ENCODE measurements at places on chromosomes 4 and X.

DNA sequence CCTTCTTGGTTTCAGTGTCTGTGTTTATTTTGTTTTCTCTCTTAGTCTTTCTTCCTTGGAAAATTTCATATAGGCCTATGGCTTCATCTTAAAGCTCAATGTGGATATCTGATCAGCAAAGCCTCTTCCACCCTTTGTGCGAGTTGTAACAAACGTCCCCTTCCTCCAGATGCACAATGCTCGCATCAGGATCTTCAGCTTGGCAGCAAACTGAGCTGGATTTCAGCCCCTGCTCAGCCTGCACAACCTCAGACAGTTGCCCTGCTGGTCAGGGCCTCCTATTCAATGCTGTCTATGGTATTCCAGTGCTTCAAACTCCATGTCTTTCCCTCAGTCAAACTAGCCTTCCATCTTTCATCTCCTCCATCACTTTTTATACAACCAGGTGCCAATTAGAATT, 309.4 kb downstream of the ARHGAP24 start:
- no peak for DNase-seq

DNA sequence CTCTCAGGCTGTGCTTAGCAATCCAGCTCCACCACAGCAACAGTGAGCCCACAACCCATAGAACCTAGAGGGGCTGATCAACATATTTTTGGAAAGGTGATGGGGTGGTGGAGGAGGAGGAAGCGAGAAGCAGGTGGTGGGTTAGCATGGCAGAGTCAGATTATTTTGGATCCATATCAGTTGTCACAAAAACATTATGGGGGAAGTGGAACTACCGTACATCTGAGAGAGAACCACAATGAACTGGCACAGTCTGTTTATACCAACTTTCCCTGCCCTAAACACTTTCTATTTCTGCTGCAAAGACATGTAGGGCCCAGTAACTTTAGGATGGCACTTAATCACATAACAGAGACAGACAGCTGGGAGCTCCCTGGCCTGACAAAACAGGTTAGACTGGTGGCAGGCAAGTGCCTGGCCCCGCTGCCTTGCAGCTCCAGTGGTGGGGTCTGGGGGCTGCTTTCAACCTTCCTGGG, 4.3 kb downstream of the SLC9A7 start:
- no peak for DNase-seq

DNA sequence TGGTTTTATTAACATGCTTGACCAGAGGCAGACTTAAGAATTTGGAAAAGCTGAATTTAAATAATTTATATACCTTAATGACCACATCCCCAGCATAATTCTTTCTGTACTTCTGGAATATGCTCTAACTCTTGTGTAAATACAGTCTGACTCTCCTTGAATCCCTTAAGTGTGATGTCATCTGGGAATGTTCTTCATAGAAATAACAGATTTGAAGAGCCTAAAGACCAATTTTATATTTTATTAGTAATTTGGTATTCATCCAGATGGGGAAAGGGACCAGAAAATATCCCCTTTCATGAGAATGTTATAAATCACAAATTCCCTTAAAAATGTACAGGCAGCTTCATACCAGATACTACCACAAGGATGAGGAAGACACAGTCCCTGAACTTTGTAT, 58.3 kb downstream of the KCNIP4 start:
- no peak for DNase-seq

- no peak for DNase-seq
These were observed 28.1 kb downstream of the LGI2 start for GRCh38 chr4:25002681-25003080.

DNA sequence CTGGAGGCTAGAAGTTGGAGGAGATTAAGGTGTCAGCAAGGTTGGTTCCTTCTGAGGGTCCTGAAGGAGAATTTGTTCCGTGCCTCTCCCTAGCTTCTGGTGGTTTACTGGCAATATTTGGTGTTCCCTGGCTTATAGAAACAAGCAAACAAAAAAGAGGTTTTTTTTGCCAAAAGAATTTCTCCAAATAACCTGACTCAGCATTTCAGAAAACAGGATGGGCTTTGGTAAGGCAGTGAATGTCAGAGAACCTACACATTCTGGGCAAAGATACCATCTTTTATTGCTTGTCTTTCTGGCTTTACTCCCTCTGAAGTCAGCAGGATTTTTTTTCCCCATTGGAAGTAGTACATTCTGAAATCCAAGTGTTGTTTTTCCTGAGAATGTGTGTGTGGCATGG, 93.3 kb upstream of the TBC1D9 start:
- DNase-seq = no peak

- no peak for DNase-seq
These were observed 1.1 kb upstream of the SLC10A7 start for GRCh38 chr4:146522869-146523205.

GRCh38 chr4:105550641-105551040, 1.8 kb upstream of the ARHGEF38 start:
- no peak for DNase-seq

DNA sequence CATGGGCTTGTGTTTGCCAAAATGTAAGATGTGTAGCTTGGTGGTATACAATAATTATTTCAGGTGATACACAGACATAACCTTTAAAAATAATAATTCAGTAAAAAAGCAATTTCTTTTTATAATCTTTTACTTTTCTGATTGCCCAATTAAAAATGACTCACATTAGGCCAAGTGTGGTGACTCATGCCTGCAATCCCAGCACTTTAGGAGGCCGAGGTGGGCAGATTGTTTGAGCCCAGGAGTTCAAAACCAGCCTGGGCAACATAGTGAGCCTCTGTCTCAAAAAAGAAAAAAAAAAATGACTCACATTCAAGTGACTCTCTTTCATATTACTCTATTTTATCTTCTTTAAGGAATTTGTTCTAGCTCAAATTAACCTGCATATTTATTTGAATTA, 449.4 kb upstream of the HTR2C start:
- no peak for DNase-seq

GRCh38 chr4:79087071-79087470, 147.8 kb upstream of the PAQR3 start:
- no peak for DNase-seq

- DNase-seq = no peak
These were observed 23.4 kb upstream of the KIAA1210 start for GRCh38 chrX:119151051-119151380.

DNA sequence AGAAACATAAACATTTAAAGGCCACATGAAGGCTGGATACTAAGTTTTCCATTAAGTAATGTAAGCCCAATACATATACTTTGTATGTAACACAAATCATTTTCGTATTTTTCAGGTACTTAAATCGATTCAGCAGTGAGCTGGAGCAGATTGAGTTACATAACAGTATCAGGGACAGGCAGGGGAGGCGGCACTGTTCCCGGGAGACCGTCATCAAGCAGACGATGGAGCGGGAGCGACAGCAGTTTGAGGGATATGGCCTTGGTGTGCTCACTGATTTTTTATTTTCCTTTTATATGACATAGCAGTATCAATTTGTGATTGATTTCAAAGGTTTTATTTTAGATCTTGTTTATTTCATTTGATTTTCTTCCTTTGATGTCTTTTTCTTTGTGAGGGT, 20.7 kb downstream of the TMA16 start:
- DNase-seq = no peak

- DNase-seq = no peak
These were observed 334.5 kb upstream of the PCDH7 start for GRCh38 chr4:30385650-30386049.
